ENCODE measurements at places on chromosomes 11 and 22. TPM values are rescaled to one million over a fixed set of nuclear protein-coding genes. Genes with fewer than 3 reads are reported as not detected.

Gene CCDC87
- total RNA-seq = not detected

Gene OR52H1
- total RNA-seq = not detected

Gene HEPHL1
- total RNA-seq = not detected

Gene FOLR1
- not detected for total RNA-seq

Gene UPK3A
- not detected for total RNA-seq

Gene OR8D1
- total RNA-seq = not detected

Gene ACTN3
- 0.12 TPM for total RNA-seq

Gene POTEH
- total RNA-seq = not detected

Gene PRDX5
- total RNA-seq = 116 TPM

Gene TMEM86A
- 0.21 TPM for total RNA-seq

Gene GAS2
- total RNA-seq = 2.4 TPM

GRCh38 chr11:16505481-16505880 is 149.1 kb upstream of the SOX6 start:
- no peak for DNase-seq

GRCh38 chr11:109001585-109001984 is 336.7 kb downstream of the DDX10 start:
- DNase-seq = no peak

GRCh38 chr22:28841111-28841510 is 40.7 kb upstream of the XBP1 start:
- no peak for DNase-seq

DNA sequence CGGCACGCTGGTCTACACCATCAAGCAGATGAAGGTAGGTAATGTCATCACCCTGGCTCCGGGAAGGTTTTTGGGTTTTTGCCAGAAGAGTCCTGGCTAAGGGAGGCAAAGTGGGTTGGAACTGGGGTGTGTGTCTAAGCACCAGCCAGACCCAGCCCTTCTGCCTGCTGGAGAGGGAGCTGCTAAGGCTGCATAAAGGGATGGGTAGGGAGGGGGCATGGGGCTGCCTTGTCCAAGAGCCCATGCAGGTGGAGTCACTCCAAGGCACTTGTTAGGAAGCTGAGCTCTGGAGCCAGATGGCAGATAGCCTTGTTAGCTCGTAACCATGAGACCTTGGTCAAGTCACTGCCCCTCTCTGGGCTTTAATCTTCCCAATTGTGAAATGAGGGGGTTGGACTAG is 48.0 kb downstream of the TIMP3 start:
- DNase-seq = no peak

- no peak for DNase-seq
Measured at GRCh38 chr22:43455846-43456245, 44.0 kb downstream of the MPPED1 start.

GRCh38 chr11:129460714-129461113 is 85.1 kb downstream of the BARX2 start:
- DNase-seq = no peak

DNA sequence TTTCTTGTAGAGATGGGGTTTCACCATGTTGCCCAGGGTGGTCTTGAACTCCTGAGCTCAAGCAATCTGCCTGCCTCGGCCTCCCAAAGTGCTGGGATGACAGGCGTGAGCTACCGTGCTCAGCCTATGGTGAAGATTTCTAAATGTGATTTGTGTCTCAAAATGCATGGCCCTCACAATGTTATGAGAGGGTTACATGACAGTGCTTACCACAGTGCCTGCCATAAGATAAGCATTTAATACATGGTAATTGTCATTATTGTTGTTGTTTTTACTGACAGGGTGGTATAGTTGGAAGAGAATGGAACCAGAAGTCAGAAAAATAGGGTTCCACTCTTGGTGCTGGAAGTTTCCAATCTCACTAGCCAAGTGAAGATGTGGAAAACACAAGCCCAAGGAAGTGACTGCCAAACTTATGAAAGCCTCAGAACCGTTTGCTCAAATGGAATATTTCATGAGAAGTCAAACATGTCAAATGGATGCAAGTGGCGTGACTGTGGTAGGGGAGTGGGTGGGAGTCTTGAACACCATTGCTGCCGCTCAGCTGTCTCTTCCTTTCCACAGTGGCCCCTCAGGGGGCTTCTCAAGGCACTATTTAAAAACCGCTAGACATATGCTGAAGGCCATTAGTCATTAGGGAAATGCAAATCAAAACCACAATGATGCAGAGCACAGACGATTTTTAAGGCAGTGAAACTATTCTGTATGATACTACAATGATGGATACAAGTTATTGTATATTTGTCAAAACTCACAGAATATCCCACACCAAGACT is 29.1 kb upstream of the LMO2 start:
- DNase-seq = no peak

GRCh38 chr22:23548501-23549197 is 31.4 kb downstream of the IGLL1 start:
- no peak for DNase-seq

- DNase-seq = no peak
Measured at GRCh38 chr22:47645450-47645914, 883.0 kb downstream of the TBC1D22A start.

- DNase-seq = no peak
Measured at GRCh38 chr22:46011627-46012181, 34.7 kb upstream of the WNT7B start.

GRCh38 chr22:47393191-47393590 is 630.7 kb downstream of the TBC1D22A start:
- DNase-seq = no peak

DNA sequence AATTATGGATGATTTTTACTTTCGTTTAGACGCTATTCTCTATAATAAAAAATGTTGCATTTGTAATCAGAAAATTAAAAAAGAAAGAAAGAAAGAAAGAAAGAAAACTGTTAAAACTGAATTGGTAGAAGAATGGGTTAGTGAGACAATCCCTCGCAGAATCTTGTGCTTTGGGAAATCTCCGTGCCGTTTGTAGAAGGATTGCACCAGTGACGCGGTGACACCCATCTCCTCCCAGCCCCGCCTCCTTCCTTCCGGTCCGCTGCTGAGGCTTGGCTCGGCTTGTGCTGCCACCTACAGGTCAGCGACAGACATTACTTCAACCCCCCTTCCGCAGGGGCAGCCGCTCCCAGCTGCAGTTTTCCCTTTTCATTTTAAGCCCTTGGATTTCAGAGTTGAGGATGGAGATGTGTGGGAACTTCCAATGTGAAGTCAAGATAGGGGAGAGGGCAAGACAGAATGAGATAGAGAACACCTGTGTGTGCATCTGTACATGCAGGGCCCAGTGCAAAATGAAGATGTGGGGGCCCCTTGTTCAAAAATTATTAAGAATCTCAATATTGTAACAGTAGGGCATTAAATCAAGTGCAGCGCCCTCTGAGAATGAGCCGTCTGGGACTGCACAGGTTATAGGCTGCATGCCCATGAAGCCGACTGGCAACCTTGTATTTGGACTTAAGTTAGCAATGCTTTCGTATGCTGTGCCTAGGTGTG is 41.1 kb downstream of the TST start:
- peak; percentile 93 for DNase-seq

- peak; percentile 53 for DNase-seq
Measured at GRCh38 chr11:2580571-2581001, 119.2 kb downstream of the KCNQ1OT1 start.

DNA sequence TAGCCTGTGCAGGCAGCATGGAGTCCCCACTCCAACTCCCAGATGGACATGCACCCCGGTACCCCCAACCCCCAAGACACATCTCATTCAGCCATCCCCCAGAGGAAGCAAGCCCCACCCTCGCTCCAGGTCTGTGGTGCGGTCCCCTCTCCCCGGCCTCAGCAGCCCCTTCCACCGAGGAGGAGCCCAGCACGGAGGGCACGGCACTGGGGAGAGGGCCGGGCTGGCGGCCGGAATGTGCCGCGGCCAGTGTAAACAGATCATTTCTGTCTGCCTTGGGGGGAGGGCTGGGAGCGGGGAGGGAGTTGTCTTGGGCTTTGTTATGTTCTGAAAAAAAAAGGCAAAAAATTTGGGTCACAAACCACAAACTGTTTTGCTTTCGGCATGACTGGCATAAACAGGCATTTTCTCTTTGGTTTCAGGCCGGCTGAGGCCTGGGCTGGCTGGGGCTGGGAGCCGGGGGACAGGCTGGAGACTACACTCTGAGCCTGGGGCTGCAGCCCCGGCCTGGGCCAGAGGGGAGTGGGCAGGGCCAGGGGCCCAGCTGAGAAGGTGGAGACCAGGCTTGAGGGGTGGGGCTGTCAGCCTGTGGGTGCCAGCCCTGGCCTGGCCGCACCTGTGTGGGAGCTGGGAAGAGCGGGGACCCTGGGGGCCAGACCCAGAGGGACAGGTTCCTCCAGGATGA is 16.8 kb downstream of the IGF2 start:
- no peak for DNase-seq

GRCh38 chr11:11374358-11375148 is 21.5 kb upstream of the CSNK2A3 start:
- DNase-seq = no peak

DNA sequence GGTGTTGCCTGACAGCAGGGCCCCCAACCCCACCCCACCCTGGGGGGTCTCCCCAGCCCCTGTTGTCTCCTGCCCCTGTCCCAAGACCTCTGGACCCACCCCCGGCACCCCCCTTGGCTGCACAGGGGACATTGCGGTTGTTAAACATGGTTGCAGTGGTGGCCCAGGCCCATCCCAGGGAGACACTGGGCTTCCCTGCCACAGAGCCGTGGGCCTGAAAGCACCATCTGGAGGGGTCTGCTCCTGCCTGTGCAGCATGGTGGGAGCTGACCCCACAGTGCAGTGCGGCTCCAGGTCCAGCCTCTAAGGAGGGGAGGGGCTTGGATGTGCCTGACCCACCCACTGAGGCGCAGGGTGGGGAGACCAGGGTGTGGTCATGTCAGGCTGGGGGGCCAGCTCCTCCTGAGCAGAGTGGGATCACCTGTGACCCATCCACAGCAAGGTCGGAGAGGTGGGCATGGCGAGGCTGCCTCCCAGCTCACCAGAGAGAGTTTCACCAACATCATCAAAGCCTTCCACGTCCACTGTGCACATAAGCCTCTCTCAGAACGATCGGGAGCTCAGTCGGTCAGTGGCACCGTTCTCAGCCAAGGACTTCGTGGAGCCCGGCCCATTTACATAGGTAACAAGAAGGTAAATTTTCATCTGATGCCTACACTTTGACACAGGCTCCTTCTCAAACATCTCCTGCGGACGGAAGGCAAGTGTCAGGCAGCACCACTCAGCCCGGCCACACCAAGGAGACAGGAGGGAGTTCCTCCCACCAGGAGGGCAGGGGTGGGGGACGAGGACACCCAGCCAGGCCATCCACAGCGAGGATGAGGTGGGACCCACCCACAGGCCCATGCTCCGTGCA is 201.1 kb downstream of the BRD1 start:
- DNase-seq = no peak

- DNase-seq = no peak
Measured at GRCh38 chr11:9075556-9075955, 15.8 kb downstream of the SCUBE2 start.

GRCh38 chr11:93567401-93567895 is 24.3 kb upstream of the SMCO4 start:
- DNase-seq = no peak

- DNase-seq = no peak
Measured at GRCh38 chr11:22577854-22578253, 47.8 kb downstream of the FANCF start.

- DNase-seq = no peak
Measured at GRCh38 chr11:11940551-11940950, 67.9 kb downstream of the DKK3 start.

DNA sequence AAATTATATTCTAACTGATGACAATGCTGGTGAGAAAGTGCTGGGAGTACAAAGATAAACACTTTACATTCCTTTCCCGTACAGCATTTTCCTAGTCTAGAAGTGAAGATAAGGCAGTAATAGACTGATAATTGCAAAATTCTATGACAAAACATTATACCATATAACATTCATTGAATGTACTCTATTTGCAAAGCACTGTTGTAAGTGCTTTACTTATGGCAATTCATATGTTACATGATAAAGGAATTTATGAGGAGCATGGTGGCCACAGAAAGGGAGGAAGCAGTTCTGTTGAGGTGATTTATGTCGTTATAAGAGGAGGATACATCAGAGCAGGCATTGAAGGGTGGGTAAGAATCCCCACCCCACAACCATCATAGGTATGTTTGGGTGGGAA is 434.8 kb downstream of the RAB38 start:
- no peak for DNase-seq

GRCh38 chr11:94883878-94884277 is 89.5 kb downstream of the CWC15 start:
- no peak for DNase-seq

DNA sequence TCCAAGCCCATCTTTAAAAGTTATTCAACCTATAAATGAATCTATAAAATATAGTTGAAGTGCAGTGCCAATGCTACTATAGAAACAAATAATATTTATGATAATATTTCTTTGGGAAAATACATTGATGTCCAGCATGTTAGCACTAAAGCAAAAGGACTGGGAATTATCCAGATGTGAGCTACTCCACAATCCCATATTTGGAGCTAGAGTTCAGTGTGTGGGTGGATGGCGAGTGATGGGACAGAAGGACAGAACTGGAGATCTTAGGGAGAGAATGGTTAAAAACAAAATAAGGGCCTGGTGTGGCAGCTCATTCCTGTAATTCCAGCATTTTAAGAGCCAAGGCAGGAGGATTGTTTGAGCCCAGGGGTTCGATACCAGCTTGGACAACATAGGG is 216.8 kb downstream of the TMEM135 start:
- no peak for DNase-seq

GRCh38 chr11:8267831-8268529 is 4.3 kb upstream of the LMO1 start:
- DNase-seq = no peak

DNA sequence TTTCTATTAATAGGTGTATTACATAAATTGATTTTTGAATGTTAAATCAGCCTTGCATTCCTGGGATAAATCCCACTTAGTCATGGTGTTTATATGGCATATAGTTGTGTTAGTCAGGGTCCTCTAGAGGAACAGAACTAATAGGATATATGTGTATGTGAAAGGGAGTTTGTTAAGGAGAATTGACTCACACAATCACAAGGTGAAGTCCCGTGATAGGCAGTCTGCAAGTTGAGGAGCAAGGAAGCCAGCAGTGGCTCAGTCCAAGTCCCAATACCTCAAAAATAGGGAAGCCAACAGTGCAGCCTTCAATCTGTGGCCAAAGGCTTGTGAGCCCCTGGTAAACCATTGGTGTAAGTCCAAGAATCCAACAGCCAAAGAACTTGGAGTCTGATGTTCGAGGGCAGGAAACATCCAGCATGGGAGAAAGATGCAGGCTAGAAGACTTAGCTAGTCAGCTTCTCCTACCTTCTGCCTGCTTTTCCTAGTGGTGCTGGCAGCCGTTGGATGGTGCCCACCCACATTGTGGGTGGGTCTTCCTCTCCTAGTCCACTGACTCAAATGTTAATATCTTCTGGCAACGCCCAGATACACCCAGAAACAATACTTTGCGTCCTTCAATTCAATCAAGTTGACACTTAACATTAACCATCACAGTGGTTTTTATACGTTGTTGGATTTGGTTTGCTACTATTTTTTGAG is 12.9 kb downstream of the SFI1 start:
- no peak for DNase-seq
